ENCODE measurements at places on chromosomes 5 and 9. TPM values are rescaled to one million over a fixed set of nuclear protein-coding genes. Genes with fewer than 3 reads are reported as not detected.

Gene NXNL2
- total RNA-seq = not detected

Gene C5orf58
- total RNA-seq = not detected

Gene GABRA6
- not detected for total RNA-seq

Gene ANKS6
- total RNA-seq = 26.7 TPM

Gene SPINK6
- not detected for total RNA-seq

DNA sequence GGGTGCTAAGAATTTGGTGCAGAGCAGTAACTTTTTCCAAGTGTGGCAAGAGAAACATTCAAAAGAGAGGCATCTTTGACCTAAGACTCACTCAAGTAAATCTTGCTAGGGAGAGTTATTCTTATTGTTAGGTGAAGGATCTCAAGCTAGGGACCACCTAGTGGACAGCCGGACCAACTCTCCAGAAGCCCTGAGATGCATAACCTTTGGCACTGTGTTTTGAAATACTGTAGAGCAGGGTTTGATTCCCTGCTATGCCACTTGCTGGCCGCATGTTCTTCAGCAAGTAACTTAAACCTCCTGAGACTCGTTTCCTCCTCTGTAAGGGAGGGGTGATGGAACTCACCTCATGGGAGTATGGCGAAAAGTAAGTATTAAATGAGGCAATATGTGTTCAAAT lies 336.1 kb upstream of the ADAMTSL1 start:
- DNase-seq = no peak
- no peak overlapping the region for H3K27ac ChIP-seq
- H3K4me1 ChIP-seq = no peaks in the 10 kb centered on the region
- H3K36me3 ChIP-seq = no peaks in the 10 kb centered on the region
- no peaks in the 10 kb centered on the region for H3K27me3 ChIP-seq

DNA sequence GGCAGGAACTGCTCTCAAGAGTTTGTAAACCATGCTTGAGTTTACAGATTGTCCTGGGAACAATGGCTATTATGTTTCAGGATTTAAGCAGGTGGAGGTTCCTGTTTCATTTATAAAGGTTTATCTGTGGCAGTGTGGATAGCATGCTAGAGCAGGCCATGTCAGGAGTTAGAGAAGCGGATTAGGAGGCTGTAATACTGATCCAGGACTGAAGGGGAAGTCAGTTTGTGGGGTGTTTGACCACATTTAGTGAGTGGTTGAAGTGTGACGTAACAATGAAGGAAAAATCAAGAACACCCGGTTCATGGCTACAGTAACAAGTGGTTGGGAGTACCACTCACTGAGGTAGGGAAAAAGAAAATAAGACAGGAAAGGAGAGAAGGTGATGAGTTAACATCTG lies 299.0 kb downstream of the TLR4 start:
- no peaks in the 10 kb centered on the region for H3K27me3 ChIP-seq
- H3K36me3 ChIP-seq = no peaks in the 10 kb centered on the region
- H3K27ac ChIP-seq = no peak overlapping the region
- H3K4me3 ChIP-seq = no peak overlapping the region

DNA sequence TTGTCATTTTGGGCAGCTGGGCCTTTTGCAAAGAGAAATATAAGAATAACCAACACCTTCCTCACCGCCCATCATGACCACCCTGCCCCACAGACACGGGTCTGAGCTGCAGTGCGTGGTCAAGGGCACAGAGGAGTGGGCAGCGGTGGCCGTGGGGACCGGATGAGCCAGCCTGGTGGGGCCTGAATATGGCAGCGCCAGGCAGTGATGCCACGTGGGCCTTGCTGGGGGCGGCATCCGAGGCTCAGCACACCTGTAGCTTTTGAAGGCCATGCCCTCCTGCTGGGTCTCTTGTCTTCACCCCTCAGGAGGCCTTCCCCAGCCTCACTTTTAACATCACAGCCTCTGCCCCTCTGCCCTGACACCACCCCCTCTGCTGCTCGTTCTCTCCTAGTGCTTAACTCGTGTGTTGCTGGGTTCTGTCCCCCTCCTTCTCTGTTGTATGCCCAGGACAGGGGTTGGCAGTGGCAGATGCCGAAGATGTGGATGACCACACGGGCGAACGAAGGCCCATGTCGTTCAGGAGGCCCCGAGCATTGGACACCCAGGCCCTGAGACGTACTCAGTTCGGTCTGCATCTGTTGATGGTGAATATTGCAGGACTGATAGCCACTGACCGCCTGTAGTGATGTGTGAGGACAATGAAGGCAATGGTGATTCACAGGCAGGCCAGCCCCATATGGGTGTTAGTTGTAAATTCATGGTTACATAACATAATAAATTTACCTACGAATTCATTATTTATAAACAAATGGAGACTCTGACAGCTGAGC lies 46.0 kb downstream of the AHRR start:
- no peaks in the 10 kb centered on the region for H3K27me3 ChIP-seq
- no peak overlapping the region for H3K4me3 ChIP-seq
- H3K27ac ChIP-seq = peak overlapping the region; percentile 11
- no peaks in the 10 kb centered on the region for H3K36me3 ChIP-seq

DNA sequence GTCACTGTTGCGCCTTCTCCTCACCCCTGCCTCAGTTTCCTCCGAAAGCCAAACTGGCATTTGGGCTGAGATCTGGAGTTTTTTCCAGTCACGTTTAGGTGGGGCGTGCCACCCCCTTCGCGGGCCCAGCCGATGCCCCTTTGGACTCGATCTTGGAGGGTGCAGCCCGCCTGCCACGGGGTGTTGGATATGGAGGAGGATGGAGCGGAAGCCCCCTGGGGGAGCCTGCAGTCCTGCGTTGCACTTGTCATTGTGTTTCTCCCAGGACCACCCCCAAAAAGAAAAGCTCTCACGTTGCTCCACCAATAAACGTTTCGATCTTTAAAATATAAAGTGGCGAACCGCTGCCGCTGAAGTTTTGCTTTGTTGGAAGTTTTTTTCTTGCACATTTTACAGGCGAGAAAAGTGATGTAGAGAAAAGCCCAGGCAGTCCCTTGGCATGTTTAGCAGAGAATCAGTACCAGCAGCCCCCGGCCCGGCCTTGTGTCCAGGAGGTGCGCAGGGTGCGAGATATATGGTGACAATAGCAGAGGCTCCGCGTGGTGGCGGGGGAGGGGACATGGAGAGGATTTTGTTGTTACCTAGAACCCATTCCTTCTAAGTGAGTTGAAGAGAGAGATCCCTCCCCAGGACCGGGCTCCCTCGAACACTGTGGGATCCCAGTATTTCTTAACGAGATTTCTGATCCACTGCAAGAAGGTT lies 681 bp downstream of the F2R start:
- no peaks in the 10 kb centered on the region for H3K36me3 ChIP-seq
- peaks cover 10% of the 10 kb centered on the region for H3K27me3 ChIP-seq
- H3K4me1 ChIP-seq = peaks cover 16% of the 10 kb centered on the region
- H3K4me3 ChIP-seq = peak overlapping the region; percentile 59
- H3K27ac ChIP-seq = peak overlapping the region; percentile 85

DNA sequence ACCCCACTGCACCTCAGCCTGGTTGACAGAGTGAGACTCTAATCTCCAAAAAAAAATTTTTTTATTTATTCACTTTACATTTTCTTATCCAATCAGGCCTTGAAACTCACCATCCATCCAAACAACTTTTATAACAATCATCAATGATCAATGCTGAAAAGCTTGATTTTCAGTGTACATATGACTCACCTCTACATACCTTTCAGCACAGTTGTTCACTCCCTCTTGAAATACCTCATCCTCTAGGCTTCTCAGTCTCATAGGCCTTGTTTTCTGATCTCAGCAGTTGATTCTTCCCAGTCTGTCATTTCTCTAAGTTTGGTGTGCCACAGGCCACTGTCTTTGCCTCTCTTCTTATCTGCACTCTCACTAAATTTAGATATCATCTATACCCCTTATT lies 36.2 kb downstream of the GRIN3A start:
- H3K36me3 ChIP-seq = no peaks in the 10 kb centered on the region
- peaks cover 6% of the 10 kb centered on the region for H3K27me3 ChIP-seq
- no peak overlapping the region for H3K4me3 ChIP-seq
- no peak for DNase-seq
- no peaks in the 10 kb centered on the region for H3K4me1 ChIP-seq
- H3K27ac ChIP-seq = no peak overlapping the region
